ENCODE measurements at places on chromosomes 16 and 17.

DNA sequence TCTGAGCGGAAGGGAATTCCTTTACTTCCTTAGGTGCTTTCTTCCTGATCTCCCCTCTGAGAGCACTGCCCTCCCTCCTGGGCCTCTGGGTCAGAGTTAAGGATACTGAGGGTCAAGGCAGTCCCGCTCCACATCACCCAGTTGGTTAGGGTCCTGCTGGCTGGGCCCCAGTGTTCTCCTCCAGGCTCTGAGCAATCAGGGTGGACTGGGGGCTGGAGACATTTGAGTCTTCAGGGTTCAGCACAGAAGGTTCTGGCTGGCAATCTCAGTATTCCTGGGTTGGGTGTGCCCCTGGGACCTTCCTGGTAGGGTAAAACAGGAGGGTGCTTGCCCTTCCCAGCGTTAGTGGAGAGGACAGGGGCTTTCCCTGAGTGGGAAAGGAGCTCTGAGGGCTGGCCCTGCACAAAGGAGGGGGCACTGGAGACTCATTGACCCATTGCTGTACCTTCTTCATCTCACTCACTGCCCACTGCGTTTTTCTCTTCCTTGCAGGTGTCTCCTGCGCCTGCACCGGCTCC, 448 bp downstream of the MT1M start:
- no peak for DNase-seq

DNA sequence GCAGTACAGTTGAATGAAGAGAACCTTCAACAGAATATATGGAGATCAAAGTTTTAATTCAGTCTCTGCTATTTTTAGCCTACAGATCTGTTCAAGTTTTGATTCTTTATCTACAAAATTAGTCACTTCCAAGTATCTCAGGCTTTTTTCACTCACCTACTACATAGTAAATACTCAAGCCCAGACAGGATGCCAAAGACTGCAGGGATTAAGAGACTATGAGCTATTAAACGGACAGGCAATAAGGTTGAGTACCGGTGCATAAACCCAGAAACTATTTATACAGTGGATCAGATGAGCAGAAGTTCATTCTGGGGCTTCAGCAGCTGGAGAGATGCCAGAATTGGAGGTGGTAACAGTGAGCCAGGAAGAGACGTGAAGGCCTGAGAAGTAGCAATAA, 18.7 kb upstream of the OR3A1 start:
- DNase-seq = no peak

DNA sequence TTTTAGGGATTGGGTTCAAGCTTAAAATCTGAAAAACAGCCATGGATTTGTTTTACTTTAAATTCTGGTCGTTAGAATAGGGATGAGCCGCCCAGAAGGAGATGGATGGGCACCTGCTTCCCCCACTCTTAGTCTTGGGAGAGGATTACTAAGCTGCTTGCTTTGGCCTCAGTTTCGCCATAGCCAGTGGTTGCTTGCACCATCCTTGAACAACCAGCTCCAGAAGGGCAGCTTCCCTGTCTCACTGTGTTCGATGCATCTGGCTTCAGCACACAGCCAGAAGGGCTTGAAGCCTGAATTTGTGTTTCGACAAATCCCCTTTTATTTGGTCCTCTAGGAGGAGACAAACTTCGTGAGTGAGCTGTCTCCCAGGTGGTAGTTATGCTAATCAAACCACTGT, 7.1 kb downstream of the CYB5D2 start:
- DNase-seq = no peak

DNA sequence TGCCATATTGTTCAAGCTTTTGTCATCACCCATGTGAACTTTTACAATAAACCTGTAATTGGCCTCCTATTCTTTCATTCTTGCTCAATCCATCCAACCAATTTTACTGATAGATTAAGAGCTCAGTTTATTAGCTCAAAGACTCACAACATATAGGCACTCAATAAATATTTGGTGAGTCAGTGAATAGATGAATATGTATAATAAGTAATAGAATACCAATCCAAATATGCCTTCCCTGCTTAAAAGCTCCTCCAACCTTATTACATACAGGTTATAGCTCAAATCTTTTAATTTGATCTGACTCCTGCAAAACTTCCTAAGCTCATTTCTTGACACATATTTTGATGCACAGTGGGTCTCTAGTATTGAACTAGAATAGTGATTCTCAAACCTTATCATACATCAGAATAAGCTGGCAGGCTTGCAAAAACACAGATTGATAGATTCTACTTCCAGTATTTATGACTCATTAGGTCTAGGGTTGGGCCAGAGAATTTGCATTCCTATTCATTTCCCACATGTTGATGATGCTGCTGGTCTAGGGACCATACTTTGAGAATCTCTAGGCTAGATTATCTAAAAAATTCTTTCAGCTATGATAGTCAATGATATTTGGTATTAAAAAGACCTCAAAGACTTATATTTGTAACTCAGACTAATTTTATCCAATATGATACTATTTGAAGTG, 114.4 kb downstream of the PCTP start:
- DNase-seq = no peak

DNA sequence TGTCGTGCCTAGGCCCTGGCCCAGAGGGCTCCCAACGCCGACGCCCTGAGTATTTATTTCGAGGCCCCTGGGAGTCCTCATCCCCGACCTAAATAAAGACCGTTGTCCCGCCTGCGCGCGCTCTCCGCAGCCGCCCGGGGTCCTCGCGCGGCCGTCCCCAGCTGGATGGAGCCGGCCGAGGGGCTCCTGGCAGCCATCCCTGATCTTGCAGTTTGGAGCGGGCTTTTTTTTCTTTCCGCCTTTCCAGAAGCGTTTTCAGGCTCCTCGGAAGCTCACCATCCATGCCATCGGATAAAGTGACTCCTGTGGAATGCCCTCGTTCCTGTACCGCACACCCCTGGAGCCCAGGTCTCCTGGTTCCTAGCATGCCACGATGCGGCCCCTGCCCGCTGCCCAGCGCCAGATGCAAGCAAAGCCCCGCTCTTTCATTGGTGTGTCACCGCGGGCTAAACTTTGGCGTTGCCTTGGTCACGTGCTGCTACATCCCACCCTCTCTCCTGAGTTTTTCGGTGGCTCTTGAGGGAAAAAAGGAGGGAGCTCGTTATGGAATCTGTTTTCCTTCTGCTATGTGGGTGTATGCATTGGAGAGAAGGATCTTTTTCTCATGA, 716 bp downstream of the TMEM94 start:
- peak; percentile 60 for DNase-seq

DNA sequence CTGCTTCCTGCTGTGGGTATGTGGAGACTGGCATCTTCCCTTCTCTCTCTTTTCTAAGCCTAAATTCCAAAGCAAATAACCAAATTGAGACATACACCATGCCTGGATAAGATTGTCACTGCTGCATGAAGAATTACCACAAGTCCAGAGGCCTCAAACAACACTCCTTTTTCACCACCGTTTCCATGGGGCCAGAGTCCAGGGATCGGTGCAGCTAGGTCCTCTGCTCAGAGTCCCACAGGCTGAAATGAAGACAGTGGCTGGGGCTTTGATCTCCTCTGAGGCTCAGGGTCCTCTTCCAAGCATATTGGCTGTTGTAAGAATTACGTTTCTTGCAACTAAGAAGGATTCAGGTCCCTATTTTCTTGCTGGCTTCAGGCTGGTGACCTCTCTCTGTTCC, 130.4 kb downstream of the SLC39A11 start:
- DNase-seq = no peak

DNA sequence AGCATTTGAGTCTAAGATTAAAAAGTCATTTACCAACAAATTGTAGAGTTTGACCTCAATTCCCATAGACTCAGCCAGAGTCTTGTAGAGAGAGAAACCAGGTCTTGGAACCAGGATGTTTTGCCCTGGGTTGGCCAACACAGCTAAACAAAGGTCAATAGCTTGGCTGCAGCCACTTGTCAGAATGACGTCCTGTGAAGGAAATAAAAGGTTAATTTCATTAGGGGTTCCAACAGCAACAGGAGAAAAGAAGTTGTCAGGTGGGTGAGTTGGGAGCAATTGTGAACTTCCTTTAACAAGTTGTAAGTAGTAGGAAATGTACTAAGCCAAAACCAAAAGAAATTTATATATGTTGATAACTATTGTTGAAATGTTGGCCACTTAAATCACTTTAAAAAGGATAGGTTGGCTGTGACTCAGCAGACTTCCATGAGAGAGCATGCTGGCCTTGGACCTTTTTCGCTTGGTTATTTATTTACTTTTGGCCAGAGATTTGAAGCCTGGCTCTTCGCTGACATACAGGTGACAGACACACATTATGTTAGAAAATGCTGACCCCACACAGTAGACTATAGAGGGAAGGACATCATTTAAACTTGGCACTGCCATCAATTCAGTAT, 4.3 kb downstream of the TAT start:
- no peak for DNase-seq

- no peak for DNase-seq
Measured at GRCh38 chr16:62224646-62225209, 188.5 kb upstream of the CDH8 start.

DNA sequence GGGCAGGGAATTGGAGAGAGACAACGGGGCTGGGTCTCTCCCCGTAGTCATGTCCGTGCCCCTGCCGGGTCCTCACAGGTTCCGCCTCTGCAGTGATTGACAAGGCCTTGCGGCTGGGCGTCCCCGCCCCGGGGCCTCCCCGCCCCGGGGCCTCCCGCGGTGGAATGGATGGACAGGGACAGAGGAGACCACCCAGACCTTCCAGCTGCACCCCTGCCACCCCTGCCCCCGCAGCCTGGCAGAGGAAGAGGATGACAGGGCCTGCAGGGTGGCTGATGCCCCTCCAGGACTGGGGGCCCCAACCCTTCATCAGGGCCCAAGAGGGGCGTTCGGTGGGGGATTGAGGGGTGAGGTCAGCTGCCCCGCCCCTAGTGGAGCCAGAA, 216.4 kb upstream of the CIBAR2 start:
- peak; percentile 74 for DNase-seq

DNA sequence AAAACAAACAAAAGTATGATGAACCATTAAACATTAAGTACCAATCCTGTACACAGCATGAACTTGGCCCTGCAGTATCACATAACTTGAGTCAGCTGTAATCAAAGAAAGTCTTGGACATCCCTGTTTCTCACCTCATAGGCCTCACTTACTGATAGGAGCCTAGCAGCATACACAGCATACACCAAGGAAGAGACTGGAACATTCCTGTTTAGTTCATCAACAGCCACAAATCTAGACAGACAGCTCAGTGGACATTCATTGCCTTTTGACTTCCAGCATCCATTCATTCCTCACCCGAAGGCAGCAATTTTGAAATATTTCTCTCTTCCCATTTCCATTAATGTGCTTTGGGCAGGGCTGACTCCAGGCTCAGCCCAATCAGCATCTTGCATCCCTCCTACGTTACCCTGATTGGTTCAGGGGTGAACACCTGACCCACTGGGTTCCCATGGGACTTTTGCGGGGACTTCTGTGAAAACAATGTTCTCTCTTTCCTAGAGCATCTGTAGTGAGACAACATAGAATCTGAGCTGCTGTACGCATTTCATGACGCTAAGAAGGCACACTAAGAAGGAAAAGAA, 336.7 kb upstream of the ZFHX3 start:
- DNase-seq = no peak

DNA sequence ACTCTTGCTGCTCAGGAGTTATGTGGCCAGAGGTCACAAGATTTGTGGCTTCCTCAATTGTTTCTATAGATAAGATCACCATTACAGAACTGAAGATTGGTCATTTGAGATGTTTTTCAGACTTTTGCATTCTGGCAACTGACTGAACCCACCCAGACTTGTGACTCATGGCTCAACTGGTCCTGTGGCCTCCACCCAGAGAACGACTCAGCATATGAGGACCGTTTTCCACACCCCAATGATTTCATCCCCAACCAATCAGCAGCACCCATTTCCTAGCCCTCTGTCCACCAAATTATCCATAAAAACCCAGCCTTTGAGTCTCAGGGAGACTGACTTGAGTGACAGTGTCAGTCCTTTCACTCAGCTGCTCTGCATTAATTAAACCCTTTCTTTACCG, 143.2 kb upstream of the ASIC2 start:
- DNase-seq = no peak

DNA sequence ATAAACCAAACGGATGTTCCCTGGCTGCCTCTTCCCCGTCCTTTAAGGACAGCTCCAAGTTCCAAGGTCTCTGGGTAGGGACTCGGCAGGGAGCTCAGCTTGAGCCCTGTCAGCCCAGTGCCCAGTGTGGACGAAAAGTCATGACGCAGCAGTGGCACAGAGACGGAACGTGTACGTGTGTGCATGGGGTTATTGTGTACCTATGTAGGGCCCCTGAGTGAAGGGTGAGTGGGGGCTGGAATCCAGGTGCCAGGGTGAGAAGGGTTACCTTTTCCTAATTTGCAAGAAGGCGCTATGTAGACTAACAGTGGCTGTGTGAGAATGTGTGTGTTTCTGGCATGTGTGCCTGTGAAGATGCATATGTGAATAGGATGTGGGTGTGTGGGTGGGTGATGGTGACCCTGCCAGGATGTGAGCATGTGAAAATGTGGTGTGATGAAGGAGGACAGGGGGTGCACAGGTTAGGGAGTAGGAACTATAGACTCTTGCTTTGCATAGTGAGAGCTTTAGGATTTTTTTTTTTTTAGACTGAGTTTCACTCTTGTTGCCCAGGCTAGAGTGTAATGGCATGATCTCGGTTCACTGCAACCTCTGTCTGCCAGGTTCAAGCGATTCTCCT, 6.0 kb downstream of the SCN4A start:
- DNase-seq = no peak

DNA sequence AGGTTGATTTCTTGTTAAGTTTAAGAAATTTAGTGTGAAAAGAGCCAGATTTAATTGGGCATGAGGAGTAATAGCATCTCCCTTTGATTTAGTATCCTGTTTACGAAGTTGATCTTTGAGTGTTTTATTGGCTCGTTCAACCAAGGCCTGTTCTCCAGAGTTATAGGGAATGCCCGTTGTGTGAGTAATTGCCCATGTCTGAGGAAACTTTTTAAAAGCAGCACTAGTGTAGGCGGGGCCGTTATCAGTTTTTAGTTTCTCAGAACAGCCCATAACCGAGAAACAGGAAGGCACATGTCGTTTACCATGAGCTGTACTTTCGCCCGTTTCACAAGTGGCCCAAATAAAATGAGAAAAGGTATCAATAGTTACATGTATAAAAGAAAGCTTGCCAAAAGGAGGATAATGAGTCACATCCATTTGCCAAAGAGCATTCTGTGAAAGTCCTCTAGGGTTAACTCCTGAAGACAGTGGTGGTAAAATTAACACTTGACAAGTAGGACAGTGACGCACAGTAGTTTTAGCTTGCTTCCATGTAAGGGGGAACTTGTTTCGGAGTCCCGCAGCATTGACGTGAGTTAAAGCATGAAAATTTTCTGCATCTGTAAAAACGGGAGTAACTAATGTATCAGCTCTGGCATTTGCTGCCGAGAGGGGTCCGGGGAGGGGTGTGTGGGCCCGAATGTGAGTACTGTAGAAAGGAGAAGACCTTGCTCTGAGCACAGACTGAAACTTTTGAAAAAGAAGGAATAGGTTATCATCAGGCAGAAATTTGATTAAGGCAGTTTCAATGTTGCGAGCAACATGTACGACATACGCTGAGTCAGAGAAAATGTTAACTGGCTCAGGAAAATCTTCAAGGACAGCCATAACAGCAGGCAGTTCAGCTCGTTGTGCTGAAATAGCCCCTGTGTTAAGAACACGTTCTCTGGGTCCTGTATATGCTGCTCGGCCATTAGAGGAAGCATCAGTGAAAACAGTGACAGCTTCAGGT, 18.5 kb upstream of the KCTD5 start:
- DNase-seq = no peak

GRCh38 chr17:63537001-63537400, 13.3 kb upstream of the DCAF7 start:
- no peak for DNase-seq

- DNase-seq = no peak
Measured at GRCh38 chr17:57436565-57436964, 180.2 kb downstream of the MSI2 start.

- DNase-seq = peak; percentile 49
Measured at GRCh38 chr17:51119415-51120356, 982 bp downstream of the SPAG9 start.

- DNase-seq = peak; percentile 73
Measured at GRCh38 chr17:3557768-3558583, at the start of gene TRPV3. TRPV3 (minus strand) TSS chr17:3557812; CDS start chr17:3554850, 2,962 bp downstream.

Measured in iPS-NIHi11 (cell line).